ENCODE measurements at places on chromosomes 1 and 21.

DNA sequence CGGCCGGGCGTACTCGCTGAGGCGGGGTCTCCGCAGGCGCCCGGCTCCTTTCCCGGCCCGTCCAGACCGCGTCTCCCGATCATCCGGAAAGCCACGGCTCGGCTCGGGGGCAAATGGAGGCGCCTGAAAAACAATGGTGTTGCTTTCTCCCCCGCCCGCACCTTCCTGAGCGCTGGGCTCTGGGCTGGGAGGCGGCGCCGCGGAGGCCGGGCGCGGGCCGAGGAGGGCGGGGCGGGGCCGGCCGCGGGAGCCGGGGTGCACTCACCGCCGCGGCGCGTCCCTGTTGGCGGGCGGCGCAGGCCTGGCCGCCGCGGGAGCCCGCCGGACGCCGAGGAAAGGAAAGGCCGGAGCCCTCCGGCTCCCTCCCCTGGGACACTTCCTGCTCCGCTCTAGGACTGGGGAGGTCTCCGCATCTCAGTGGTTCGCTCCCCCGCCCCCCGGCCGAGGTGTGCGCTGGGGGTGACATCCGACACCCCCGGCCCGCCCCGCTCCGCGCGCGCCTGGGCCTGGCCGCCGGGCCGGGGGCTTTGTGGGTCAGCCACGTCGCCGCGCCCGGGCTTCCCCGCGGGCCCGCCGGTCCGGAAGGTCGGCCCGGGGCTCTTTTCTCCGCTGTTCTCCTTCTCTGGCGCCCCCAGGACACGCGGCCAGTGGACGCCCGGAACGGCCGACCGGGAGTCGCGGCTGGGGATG is at the start of gene ZNF496:
TSS of gene ZNF496 (minus strand) at position 343 of the 690 bp plus-strand sequence. CDS start 2,289 bp downstream, outside the sequence.
- peak; percentile 69 for DNase-seq

- DNase-seq: no peak
Observed at GRCh38 chr1:167137793-167138510, 44.1 kb downstream of the STYXL2 start.

DNA sequence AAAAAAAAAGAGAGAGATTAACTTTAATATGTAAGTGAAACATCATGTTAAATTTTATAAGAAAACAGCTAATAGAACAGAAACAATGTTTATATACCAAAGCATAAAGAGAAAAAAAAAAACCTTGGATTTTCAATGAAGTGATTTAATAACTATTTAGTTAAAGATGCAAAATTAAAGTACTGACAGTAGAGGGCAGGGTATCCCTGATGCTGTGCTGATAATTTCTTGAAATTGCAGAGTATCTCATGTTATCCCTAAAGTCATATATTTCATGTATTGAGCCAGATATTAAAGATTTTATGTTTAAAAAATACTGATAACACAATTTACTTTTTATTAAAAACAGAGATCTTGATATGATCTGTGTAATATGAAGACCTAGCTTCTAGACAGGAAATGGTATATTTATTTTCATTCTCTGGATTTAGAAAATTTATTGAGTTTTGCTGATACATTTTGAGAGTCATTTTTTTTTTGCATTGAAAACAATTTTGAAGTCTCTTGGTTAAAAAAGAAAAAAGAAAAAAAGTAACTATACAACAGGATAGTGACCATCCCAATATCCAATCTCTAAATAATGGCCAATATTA is 273.2 kb downstream of the USP25 start:
- no peak for DNase-seq

DNA sequence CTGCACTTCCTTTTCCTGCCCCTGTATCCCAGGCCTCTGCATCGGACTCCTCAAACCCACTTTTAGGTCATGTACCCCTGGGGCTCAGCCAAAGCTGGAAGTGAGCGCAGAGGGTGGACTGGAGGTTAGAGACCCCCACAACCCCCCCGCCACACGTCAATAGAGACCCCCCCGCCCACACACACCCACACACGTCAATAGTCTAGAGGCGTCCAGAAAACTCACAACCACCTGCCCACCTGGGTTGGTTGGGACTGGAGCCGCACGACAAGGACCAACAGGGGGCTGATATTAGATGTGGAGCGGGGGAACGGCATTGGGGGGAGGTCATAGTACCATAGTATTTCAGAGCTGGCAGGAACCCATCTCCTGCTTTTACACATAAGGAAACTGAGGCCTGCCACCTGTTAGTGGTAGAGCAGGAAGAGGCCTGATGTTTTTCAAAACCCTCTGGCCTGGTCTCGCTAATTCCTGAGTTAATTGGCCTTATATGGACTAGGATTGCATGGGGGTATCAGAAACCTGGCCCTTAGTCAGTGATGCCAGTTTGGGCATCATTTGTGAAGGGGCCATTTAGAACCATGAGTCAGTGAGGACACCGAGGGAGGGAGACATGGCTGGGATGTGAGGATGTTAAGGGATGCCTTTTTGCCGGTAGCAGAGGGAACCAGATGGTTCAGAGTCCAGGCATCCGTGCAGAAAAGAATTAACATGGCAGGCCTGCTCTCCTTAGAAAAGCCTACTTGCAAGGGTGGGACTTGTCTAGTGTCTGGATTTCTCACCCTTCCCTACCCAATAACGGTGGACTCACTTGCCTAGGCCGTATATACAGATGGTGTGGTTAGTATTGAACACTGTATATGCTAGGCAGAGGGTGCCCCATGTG is 1.1 kb downstream of the NENF start:
- DNase-seq: no peak

Measured in large intestine (tissue), 12 donors.